ENCODE measurements at places on chromosomes 1 and 21.

GRCh38 chr1:61497013-61497412 is 227.9 kb downstream of the TM2D1 start:
- DNase-seq: no peak

DNA sequence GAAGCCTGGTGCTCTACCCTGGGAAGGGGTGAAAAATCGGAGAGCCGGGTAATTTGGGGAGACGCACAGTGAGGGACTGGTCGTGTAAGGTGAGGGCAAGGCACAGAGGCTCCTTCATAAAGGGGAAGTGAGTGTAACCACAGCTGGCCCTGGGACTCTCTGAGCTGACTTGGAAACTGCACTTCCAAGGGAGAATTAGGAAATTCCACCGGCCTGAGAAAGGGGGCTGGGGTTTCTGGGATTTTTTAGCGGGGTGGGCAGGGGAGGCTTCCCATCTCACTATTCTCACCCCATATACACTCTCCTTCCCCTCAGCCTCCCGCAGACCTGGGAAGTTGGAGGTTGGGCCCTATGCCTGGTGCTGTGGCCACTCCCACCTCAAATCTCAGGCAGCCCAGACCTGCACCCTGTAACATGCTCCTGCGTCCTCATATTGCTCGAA is 88.3 kb upstream of the IPO9 start:
- no peak for DNase-seq

GRCh38 chr21:26544201-26544775 is 28.8 kb downstream of the CYYR1 start:
- no peak for DNase-seq

DNA sequence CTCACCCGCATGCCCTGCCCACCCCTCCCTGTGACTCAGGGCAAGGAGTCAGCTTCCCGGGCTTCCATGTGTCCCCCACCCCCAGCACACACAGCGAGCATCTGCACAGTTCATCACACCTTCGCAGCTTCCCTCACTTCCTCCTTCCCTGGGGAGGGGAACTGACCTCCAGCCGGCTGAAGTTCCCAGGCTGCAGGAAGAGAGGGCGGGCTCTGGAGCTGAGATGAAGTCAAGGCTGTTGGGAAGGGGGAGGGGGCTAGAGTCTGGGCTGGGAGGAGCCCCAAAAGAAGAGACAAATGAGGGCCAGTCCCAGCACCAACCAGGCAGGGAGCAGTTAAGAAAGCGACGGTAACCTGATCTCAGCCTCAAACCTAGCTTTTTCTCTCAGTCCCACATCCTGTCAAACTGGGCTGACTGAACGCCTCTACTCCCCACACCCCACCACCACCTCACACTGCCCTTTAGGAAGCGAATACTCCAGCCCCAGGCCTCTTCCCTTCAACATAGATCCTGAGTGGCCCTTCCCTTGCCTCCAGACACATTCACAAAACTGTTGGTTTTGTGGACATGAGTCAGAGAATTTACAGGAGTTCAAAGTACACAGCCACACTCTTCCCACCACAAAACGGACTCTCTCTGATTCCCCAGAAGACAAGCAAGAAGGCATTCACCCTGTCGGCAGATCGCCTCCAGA is 1.8 kb downstream of the RHOC start:
- DNase-seq: no peak

DNA sequence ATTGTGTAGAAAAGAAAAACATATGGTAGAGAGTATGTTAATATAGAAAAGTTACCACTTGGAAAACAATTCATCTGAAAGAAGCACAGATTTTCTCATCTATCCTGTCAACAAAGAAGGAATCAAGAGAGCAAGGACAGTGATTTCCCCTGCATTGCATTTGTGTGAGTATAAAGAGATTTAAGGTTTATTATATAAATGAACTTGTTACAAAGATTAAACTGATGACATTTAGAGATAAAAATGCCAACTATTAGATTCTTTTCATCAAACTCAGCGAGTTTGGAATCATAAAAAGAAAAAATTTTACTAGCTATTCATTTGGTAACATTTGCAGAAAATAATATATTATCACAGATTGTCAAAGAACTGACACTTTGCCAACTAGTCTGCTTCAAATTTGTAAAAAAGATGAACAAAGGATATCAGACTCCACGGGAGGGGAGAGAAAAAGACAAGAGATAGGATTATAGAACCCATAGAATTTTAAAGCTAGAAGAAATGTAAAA is at the start of gene RGS21:
RGS21 (plus strand) TSS at position 51 of the 509 bp plus-strand sequence. CDS start 26,045 bp downstream, outside the sequence.
- DNase-seq: no peak

DNA sequence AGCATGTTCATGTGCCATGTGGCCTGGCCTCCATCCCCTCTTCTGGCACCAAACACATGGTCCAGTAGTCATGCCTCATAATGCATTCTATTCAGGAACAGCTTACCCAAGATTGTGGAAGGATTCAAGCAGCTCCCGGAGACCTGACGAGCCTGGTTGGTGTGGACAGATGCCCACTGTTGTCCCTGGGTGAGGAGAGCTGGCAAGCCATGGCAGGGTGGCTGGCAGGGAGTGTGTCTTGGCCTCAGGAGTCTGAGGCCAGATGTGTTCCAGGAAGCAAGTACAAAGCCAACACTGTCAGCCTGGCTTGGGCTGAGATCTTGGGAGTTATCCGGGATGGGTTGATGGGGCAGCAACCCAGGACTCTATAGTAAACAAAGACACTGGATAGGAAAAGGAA is 7.3 kb upstream of the FABP3 start:
- no peak for DNase-seq

DNA sequence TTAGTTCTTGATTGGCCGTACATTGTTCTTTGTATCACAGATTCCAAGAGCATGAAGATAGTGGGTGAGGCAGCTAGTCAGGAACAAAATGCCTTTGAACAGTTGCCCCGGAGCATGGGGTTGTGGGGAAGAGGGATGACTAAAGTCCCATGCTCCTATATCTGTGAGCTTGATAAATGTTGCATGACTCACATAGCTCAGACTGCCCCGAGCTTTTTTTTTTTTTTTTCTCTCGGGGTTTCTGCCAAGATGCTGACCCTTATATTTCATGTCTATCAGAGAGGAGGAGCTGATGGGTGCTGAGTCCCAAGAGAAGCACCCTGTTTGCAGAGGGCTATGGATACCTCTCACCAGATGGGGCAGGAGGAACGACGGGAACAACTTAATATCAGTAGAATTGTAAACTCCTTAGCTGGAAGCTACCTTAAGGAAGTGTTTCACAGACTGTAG is 40.6 kb downstream of the SRRM1 start:
- DNase-seq: no peak

GRCh38 chr1:93079685-93080141 is 630 bp downstream of the MTF2 start:
- no peak for DNase-seq

- no peak for DNase-seq
These were observed at the start of gene CAMK2N1 for GRCh38 chr1:20485527-20486456. Gene CAMK2N1 (minus strand): TSS chr1:20486210. CDS start chr1:20485379, 831 bp downstream.

GRCh38 chr1:44243782-44244495 is 30.7 kb downstream of the DMAP1 start:
- DNase-seq: no peak

- no peak for DNase-seq
These were observed 77.0 kb downstream of the CAMK2N1 start for GRCh38 chr1:20409012-20409411.
